SK-N-SH (cell line): ENCODE measurements at places on chromosomes 7 and 10. TPM values are rescaled to one million over a fixed set of nuclear protein-coding genes. Genes with fewer than 3 reads are reported as not detected.

Gene CCDC3
- polyA plus RNA-seq, result 0.02 and 0.05 TPM in 2 replicates

Gene PDE6C
- polyA plus RNA-seq, result not detected in 2 replicates

Gene C10orf67
- 0.97 and 1.1 TPM in 2 replicates for polyA plus RNA-seq

Gene GPR15LG
- not detected in 2 replicates for polyA plus RNA-seq

Gene ZNF789
- 27.7 and 34.5 TPM in 2 replicates for polyA plus RNA-seq

DNA sequence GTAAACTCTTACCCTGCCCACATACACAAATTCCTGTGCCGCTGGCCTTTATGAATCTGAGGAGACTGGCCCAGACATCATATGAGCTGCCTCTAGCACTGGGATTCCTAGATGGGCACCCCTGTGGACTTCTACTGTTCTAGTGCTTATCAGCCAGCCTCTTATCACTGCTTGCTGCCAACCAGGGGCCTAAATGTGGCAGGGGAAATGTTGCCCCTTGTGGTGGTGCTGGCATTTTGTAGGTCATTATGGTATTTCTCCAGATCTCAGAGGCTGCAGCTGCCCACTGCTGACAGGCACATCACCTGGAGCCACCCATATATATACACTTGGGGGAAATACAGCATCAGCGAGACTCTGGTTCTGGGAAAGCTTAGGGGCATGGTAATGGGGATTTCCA is 5.4 kb downstream of the SFR1 start:
- peak; percentile 57 for DNase-seq

DNA sequence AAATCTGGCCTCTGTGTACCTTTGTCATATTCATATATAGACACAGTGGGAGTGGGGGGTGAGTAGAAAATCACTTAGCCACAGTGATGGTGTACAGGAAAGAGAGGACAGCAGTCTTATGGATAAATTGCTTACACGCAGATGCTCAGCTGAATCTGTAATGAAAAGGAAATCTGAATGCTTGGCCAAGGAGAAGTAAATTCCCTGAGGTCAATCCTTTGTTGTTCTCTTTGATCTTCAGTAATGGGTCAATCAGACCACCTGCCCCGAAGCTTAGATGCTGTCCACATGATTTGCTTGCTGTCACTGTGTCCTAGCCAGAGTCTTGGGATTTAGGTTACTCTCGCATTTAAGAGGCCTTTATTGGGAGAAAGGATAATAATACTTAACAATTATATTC is 18.4 kb upstream of the EPHB6 start:
- no peak for DNase-seq

- DNase-seq, result no peak
Measured at GRCh38 chr10:63213489-63213888, 80.4 kb downstream of the NRBF2 start.

DNA sequence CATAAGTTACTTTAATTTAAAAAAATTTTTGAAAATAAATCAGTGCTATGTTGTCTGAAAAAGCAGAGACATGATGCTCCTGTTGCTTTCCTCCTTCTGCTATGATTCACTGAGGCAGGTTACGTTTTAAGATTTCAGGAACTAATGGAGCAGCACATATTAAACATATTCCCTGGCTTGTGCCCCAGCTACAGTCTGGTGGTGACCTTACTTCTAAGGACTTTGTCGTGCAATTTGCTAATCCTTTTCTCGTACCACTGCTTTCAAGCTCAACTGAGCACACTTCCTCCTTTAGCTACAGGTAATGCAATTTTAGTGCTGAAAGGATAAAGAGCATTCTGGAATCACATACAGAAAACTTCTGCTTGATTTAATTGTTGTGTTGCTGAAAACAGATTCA is 16.2 kb upstream of the PRR15 start:
- DNase-seq, result no peak

- DNase-seq, result no peak
Measured at GRCh38 chr10:21724020-21724589, 190.1 kb downstream of the MLLT10 start.
